ENCODE measurements at places on chromosomes 12 and 14.

GRCh38 chr12:3233797-3234196, 156.6 kb downstream of the TSPAN9 start:
- no peak for DNase-seq

DNA sequence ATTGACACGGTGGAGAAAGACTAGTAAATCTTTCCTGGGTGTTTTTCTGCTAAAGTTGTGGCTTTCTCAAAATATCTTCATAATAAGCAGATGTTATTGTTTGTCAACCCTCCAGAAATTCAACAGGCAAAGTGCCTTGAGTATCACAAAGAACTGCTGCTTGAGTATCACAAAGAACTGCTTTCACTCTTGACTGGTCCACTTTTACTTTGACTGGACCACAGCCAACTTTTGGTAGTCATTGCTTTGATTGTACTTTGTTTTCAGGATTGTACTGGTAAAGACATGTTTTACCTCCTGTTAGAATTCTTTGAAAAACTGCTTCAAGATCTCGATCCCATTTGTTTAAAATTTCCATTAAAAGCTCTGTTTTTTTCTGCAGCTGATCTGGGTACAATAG, 62.6 kb downstream of the PDZRN4 start:
- no peak for DNase-seq

GRCh38 chr12:49345051-49345824, 1.4 kb upstream of the DNAJC22 start:
- DNase-seq = peak; percentile 77

DNA sequence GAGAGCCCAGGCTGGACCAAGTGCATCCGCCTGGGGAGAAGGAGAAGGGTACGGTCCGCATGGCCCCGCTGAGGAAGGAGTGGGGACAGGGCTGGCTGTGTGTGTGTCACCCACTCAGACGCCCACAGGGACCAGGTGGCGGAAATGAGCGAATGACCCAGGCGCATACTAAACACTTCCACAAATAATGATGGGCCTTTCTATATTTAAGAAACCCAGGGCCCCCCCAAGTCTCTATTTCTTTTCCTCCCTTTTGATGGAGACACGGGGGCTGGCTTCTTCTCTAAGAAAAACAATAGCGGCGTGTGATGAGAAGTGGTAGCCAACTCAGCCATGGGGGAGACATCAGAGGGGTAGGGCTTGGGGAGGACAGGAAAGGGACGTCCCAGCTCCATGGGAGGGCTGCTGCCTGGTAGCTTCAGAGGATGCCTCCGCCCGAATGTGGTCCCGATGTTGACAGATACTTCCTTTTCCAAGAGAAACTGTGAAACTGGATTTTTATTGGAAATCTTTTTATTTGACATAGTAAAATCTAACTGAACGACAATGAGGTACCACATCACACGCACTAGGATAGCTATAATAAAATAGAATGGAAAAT, 6.3 kb upstream of the MAP1LC3B2 start:
- DNase-seq = no peak

- no peak for DNase-seq
Observed at GRCh38 chr14:61965030-61965745, 203.0 kb downstream of the SNAPC1 start.

DNA sequence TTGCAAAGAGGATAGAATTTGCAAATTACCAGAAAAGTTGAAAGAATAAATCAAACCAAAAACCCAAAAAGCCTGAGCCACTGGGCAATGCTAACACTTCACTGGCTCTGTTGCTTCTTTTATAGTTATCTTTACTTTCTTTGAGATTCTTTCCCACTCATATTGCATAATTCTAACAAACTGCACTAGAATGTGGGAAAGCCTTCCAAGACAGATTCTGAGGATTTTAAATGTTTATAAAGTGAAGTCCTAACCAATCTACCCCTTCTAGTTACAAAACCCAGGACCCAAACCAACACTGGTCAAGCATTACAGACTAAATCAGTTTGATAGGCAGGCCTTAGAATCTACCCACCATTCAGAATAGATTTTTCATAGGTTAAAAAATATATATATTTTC, 150.9 kb downstream of the MED13L start:
- no peak for DNase-seq

DNA sequence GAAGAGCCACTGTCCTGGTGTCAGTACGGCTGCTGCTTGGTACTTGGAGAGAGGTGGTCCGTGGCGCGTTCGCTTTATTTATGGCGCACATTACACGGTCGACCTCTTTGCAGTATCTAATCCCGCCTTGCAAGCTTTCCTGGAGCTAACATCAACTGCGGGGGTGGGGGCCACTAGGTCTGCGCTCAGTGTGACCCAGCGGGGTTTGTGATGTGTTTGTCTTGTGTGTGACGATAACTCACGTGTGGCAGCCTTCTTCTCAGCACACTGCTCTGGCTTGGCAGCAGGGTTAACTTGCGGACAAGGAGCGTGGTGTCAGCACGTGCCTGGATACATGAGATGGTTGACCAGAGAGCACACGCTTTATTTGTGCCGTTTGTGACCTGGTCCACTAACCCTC, 122.2 kb upstream of the RTL1 start:
- peak; percentile 52 for DNase-seq

- DNase-seq = no peak
Observed at GRCh38 chr12:46455648-46456352, 83.2 kb upstream of the SLC38A2 start.

DNA sequence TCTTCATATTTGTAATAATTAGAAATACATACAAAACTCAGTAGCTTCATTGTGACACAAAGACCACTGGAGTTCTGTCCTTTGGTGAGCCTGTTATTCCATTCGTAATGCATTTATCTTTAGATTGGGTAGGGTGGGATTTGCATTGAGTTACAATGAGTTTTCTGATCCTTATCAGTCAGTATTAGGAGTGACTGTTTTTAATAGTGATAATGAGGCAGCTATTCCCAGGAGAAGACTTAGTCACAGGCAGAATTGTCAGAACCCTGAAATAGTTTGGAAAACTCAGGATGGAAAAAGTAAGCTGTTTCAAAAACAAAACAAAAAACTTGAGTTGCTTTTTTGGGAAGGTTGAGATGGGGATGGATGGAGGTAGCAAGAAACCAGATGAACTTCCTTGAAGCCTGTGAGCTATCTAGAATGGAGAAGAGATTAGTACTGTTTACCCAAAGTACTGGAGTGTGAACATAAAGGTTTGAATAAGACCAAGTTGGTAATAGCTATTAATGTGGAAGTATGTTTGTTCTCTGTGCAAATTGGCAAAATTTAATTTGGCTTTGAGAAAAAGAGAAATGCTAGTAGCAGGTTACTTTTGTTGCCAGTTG, 38.6 kb downstream of the FBXO34 start:
- no peak for DNase-seq

- DNase-seq = no peak
Observed at GRCh38 chr14:77222546-77223225, 41.1 kb downstream of the TMEM63C start.

- peak; percentile 30 for DNase-seq
Observed at GRCh38 chr12:6909421-6910145, 4.8 kb upstream of the ENO2 start.

DNA sequence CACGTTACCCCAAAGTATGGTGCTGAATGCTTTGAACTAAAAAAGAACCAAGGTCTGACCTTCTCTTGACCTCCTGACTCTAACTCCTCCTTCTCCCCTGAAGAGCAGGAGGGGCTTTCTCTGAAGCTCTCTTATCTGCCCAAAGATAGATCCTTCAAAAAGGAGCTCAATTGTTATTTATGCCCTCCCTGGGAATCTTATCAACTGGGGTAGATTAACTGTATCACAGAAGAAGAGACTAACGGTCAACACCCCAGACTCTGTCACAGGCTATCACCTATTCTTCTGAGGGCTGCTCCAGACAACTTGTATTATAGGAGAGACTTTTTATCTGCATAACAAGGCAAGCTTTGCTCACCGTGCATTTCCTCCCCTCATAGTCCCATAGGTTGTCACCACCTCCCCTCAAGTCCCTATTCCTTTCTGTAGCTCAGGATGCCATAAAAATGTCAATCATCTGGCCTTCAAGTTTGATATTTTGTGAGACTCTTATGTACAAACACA, 86.6 kb downstream of the PAPLN start:
- no peak for DNase-seq

GRCh38 chr14:91729756-91730155, 2.1 kb downstream of the CATSPERB start:
- no peak for DNase-seq

- DNase-seq = no peak
Observed at GRCh38 chr14:69572841-69573135, 1.9 kb downstream of the CCDC177 start.

DNA sequence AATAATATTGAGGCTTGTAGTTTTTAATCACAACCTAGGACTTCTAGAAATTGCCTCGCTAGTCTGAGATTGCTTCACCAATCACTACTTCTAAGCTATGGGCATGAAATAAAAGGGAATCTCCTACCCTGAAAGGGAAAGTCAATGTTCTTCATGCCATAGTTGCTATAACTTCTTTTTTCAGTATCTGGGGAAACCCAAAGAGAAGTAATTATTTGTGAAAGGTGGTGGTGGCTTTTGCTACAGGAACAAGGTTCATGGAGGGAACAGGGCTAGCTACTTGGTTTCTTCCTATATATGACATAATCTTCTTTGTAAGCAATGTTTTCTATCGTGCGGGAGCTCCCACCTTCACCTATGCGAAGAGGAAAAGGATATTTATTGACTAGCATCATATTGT, 61.6 kb upstream of the DNM1L start:
- no peak for DNase-seq

- DNase-seq = no peak
Observed at GRCh38 chr12:46395388-46395787, 22.8 kb upstream of the SLC38A2 start.

GRCh38 chr12:28879379-28879778, 269.7 kb upstream of the FAR2 start:
- no peak for DNase-seq

- DNase-seq = no peak
Observed at GRCh38 chr12:41202051-41202450, 13.9 kb downstream of the PDZRN4 start.

- no peak for DNase-seq
Observed at GRCh38 chr12:102407776-102408486, 72.4 kb downstream of the IGF1 start.

- DNase-seq = no peak
Observed at GRCh38 chr14:54662491-54663133, 95.7 kb downstream of the SAMD4A start.

DNA sequence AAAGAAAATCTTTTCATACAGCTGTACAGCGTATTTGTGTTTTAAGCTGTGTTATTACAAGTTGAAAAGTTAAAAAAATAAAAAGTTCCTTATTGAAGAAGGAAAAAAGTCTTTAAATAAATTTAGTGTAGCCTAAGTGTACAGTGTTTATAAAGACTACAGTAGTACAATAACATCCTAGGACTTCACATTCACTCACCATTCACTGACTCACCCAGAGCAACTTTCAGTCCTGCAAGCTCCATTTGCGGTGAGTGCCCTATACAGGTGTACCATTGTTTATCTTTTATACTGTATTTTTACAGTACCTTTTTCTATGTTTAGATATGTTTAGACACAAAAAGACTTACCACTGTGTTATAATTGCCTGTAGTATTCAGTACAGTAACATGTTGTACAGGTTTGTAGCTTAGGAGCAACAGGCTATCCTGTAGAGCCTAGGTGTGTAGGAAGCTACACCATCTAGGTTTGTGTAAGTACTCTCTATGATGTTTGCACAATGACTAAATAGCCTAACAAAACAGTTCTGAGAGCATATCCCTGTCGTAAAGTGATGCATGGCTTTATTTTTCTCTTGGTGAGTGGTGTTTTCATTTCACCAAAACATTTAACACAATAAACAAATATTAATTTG, 275.2 kb downstream of the DACT1 start:
- no peak for DNase-seq

DNA sequence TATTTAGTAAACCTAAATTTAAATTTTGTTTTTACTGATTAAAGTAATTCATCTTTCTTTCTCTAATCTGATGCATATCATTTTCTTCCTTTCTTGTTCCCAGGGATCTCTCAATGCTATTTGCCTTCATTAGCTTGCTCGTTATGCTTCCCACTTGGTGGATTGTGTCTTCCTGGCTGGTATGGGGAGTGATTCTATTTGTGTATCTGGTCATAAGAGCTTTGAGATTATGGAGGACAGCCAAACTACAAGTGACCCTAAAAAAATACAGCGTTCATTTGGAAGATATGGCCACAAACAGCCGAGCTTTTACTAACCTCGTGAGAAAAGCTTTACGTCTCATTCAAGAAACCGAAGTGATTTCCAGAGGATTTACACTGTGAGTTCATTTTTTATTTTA, 48.6 kb downstream of the VEZT start:
- DNase-seq = no peak

GRCh38 chr12:16330560-16330959, 16.9 kb upstream of the MGST1 start:
- no peak for DNase-seq

DNA sequence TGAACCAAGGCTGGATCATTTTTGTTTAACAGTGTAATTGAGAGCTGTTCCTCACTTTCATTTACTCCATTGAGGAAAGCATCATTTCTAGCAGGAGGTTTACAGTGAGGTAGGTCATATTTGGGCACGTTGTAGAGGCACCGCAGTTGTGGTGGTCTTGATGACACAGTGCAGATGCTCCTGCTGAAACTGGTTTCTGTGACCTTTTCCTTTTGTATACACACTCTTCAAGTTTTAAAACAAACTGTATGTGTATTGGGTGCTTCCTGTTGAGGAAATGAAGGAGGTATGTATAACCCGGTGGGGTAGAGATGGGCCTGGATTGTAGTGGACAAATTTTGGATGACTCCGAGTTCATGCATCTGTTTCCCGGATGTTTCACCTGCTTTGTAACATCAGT, 456.3 kb upstream of the RGS6 start:
- DNase-seq = no peak

- DNase-seq = no peak
Observed at GRCh38 chr12:38156497-38157245, 159.9 kb upstream of the ALG10B start.

DNA sequence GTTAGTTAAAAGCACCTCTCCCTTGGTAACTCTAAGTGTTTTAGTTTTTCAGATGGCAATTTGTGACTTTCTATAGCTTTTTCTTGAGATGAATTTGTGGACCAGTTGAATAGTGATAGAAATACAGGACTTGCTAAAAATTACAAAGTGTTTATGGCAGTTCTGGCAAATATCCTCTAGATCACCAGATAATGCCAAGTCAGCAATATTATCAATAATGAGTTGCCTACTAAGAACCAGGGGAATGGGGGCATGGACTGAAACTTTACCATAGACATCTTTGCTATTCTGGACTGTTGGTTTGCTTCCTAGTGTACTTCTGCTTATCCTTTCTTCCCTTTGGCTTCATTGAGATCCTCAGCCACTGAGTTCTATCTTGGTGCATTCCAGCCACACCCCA, 584.2 kb downstream of the DIO2 start:
- DNase-seq = no peak

DNA sequence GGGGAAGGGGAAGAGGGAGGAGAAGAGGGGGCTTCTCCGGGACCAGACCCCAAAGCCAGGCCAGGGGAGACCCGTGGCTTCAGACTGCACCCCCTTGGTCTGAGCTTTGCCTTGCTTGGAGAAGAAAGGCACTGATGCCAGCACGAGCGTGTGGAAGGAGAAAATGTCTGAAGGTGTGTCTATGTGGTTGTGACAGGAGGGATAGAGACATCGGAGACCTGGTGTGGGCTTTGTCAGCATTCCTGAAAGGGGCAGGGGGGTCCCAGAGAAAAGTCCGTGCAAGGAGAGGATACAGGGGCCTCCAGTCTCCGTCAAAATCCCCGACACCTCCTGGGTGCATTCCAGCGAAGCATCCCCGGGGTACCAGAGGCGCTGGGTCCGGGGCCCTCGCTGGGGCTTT, 139.0 kb upstream of the LHX5 start:
- no peak for DNase-seq

- no peak for DNase-seq
Observed at GRCh38 chr12:132525833-132526455, 36.0 kb downstream of the FBRSL1 start.
